PC-9 (cell line): ENCODE measurements at places on chromosomes 4 and X.

DNA sequence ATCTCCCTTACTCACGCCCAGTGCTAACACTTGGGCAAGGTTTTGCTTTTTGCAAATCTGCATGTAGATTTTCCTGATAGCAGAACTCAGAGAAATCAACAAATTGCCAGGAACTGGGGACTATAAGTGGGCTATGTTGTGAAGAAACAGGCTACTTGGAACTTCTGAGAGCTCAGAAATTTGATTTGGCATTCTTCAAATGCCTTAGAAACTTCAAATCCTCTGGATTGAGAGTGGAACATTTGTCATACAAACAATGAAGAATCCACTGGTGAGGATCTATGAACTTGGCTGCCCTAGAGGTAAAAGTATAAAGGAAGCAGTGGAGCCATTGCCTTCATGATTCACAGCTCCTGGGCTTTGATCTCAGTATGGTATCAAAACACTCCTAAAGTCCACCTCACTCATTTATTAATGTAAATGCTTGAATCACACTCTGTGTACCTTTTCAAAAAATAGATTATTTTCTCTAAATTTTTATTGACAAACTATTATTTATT, 126.0 kb downstream of the GLRA3 start:
- H3K4me3 ChIP-seq, result no peak overlapping the region
- H3K27me3 ChIP-seq, result no peaks in the 10 kb centered on the region
- H3K27ac ChIP-seq, result no peak overlapping the region
- H3K36me3 ChIP-seq, result no peaks in the 10 kb centered on the region
- no peaks in the 10 kb centered on the region for H3K4me1 ChIP-seq
- DNase-seq, result no peak

DNA sequence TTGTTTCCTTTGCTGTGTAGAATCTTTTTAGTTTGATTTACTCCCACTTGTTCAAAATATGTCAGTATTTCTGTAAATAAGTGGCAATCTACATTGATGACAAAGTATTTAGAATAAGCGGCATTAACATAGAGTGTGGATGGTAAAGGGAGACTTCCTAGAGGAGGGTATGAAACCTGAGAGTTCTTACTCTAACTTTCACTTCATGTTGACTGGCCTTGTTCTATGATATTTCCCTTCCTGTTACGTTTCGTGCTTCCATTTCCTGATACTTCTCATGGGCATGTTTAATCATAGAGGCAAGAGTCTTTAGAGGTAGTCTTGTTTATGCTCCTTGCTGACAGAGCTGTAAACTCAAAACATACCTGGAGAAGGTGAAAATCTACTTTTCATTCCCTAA, 408.9 kb downstream of the GLUD2 start:
- no peaks in the 10 kb centered on the region for H3K36me3 ChIP-seq
- no peak overlapping the region for H3K27ac ChIP-seq
- no peaks in the 10 kb centered on the region; the same call in 1 of the 2 replicates for H3K4me1 ChIP-seq
- H3K27me3 ChIP-seq, result no peaks in the 10 kb centered on the region
- no peak overlapping the region for H3K4me3 ChIP-seq

GRCh38 chr4:53861856-53862610, 202.4 kb downstream of the CHIC2 start:
- no peaks in the 10 kb centered on the region for H3K36me3 ChIP-seq
- no peak for DNase-seq
- no peak overlapping the region for H3K4me3 ChIP-seq
- H3K27me3 ChIP-seq, result no peaks in the 10 kb centered on the region
- H3K27ac ChIP-seq, result no peak overlapping the region

GRCh38 chrX:145552643-145553042, 265.0 kb upstream of the SLITRK2 start:
- DNase-seq, result no peak
- no peaks in the 10 kb centered on the region for H3K27me3 ChIP-seq
- H3K4me1 ChIP-seq, result no peaks in the 10 kb centered on the region
- no peak overlapping the region for H3K4me3 ChIP-seq
- H3K36me3 ChIP-seq, result no peaks in the 10 kb centered on the region

DNA sequence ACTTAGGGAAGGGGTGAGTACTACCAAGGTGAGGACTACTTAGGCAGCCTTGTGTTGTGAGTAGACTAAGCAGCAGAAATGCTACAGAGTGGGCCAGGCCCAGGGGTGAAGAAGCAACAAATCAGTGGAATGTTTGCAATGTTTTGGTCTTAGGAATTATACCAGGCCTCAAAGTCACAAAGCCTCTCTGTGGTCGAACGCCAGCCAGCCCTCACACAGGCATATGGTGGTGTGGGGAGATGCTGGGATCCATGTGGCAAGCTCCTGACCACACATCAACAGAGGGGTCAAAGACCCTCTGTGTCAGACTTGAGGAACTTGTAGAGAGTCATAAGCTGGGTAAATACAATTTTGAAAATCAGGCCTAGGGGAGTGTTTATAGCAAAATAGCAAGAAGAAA, 153.8 kb upstream of the KLF3 start:
- no peak overlapping the region for H3K27ac ChIP-seq
- no peaks in the 10 kb centered on the region for H3K4me1 ChIP-seq
- H3K36me3 ChIP-seq, result no peaks in the 10 kb centered on the region
- no peaks in the 10 kb centered on the region for H3K27me3 ChIP-seq
- no peak overlapping the region for H3K4me3 ChIP-seq

GRCh38 chr4:128303986-128304385, 16.4 kb upstream of the PGRMC2 start:
- no peaks in the 10 kb centered on the region for H3K36me3 ChIP-seq
- DNase-seq, result no peak
- no peak overlapping the region for H3K27ac ChIP-seq
- no peaks in the 10 kb centered on the region for H3K27me3 ChIP-seq
- no peak overlapping the region for H3K4me3 ChIP-seq

DNA sequence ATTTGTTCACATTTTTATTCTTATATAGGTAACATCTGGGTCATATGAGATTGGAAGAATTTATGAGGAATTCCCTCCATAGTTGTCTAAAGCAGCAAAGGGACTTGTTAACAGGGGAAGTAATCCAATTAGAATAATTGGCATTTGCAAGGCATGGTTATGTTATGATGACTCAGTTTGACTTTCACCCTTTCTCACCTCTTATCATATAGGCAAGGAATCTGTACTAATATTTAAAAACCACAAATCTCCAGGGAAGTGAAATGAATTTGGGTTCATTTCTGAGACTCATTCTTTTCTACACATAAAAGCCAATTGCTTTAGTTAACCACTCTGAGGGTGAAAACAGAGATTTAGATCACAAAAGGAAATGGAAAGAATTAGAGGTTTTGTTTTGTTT, 281.5 kb upstream of the DKK2 start:
- DNase-seq, result no peak
- H3K36me3 ChIP-seq, result no peaks in the 10 kb centered on the region
- no peak overlapping the region for H3K27ac ChIP-seq
- no peak overlapping the region for H3K4me3 ChIP-seq

DNA sequence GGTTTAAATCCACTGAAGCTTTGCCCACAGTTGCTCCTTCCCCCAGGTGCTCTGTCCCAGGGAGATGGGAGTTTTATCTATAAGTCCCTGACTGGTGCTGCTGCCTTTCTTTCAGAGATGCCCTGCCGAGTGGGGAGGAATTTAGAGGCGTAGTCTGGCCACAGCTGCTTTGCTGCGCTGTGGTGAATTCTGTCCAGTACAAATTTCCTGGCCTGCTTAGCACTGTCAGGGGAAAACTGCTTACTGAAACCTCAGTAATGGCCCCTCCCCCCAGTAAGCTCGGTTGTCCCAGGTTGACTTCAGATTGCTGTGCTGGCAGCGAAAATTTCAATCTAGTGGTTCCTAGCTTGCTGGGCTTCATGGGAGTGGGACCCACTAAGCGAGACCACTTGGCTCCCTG, 40.1 kb downstream of the UGT2B17 start:
- H3K36me3 ChIP-seq, result no peaks in the 10 kb centered on the region
- H3K27ac ChIP-seq, result no peak overlapping the region
- no peak for DNase-seq
- no peak overlapping the region for H3K4me3 ChIP-seq

- H3K4me1 ChIP-seq, result peaks cover 4% of the 10 kb centered on the region; the same call in 1 of the 2 replicates
- no peak for DNase-seq
- H3K27me3 ChIP-seq, result no peaks in the 10 kb centered on the region
- H3K27ac ChIP-seq, result no peak overlapping the region
- no peaks in the 10 kb centered on the region for H3K36me3 ChIP-seq
Observed at GRCh38 chr4:14827111-14827510, 175.2 kb upstream of the CPEB2 start.

GRCh38 chrX:107537815-107538214, 88.4 kb downstream of the FRMPD3 start:
- peak; percentile 52 for DNase-seq
- H3K27me3 ChIP-seq, result no peaks in the 10 kb centered on the region
- H3K27ac ChIP-seq, result no peak overlapping the region
- peaks cover 3% of the 10 kb centered on the region; the same call in 1 of the 2 replicates for H3K4me1 ChIP-seq
- no peak overlapping the region for H3K4me3 ChIP-seq

DNA sequence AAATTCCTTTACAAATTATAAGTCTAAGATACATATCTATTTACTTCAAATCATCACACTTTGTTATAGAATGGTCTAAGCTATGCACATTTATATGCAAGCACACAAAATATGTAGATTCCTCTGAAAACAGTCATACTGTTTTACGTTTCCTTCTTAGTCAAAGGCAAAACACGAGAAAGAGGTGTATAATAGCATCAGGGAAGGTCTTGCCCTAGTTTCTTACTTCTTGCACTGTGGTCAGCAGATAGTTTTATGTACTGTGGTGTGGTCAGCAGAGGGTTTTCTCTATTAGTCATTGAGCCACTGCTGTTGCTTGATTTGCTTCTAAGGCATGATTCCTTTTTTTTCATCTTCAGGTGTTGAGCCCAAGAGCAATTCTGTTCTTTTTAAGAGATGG, 117.7 kb downstream of the ADAM29 start:
- H3K36me3 ChIP-seq, result no peaks in the 10 kb centered on the region
- H3K4me3 ChIP-seq, result no peak overlapping the region
- H3K27ac ChIP-seq, result no peak overlapping the region
- H3K27me3 ChIP-seq, result no peaks in the 10 kb centered on the region
- no peaks in the 10 kb centered on the region for H3K4me1 ChIP-seq
- DNase-seq, result peak; percentile 6

- no peak for DNase-seq
- H3K36me3 ChIP-seq, result no peaks in the 10 kb centered on the region
- H3K27me3 ChIP-seq, result no peaks in the 10 kb centered on the region
- no peaks in the 10 kb centered on the region for H3K4me1 ChIP-seq
Observed at GRCh38 chr4:115113506-115114106, at the start of gene NDST4. Gene NDST4, minus strand, starts transcription at chr4:115113620. Its CDS starts 36,584 bp downstream, at chr4:115077036.
